HFFc6 (cell line): ENCODE measurements at places on chromosomes 13 and 19. TPM values are rescaled to one million over a fixed set of nuclear protein-coding genes. Genes with fewer than 3 reads are reported as not detected.

Gene SIGLEC11
- total RNA-seq: not detected in 3 replicates

Gene FFAR2
- total RNA-seq: not detected in 3 replicates

Gene SCEL
- total RNA-seq: not detected in 3 replicates

Gene FPR2
- total RNA-seq: not detected in 3 replicates

Gene LAIR1
- total RNA-seq: not detected in 3 replicates

Gene SERTM1
- total RNA-seq: not detected in 3 replicates

Gene IL17D
- 0.28 to 0.90 TPM (median 0.72 TPM) in 3 replicates for total RNA-seq

Gene PINLYP
- total RNA-seq: 0.23 to 0.56 TPM (median 0.37 TPM) in 3 replicates

Gene SPACA4
- total RNA-seq: not detected in 3 replicates

Gene PSENEN
- 72.2 and 85.7 TPM in 2 replicates for total RNA-seq

Gene CDC16
- 73.0 and 74.9 TPM in 2 replicates for total RNA-seq

Gene KIR3DL1
- total RNA-seq: not detected in 3 replicates

Gene NKPD1
- 0.10 TPM in 2 of 3 replicates, not detected in the other for total RNA-seq
